A375 (cell line): ENCODE measurements at places on chromosomes 13 and 19. TPM values are rescaled to one million over a fixed set of nuclear protein-coding genes. Genes with fewer than 3 reads are reported as not detected.

The CRB3 gene
- total RNA-seq = not detected in 2 replicates

The PMIS2 gene
- not detected in 2 replicates for total RNA-seq

The CACNG8 gene
- 2.3 and 2.6 TPM in 2 replicates for total RNA-seq

The CERS1 gene
- 16.5 and 18.2 TPM in 2 replicates for total RNA-seq

The FAM32A gene
- total RNA-seq = 241 and 257 TPM in 2 replicates

The ZIC2 gene
- total RNA-seq = 3.0 and 4.5 TPM in 2 replicates

The FGF9 gene
- 0.03 TPM in 1 of 2 replicates, not detected in the other for total RNA-seq
